CD4-positive, alpha-beta T cell treated with Interleukin-2 at 100 ng/mL for 4 hours (primary cell): ENCODE measurements at places on chromosomes 5 and 9.

GRCh38 chr5:50463047-50463446 is 22.0 kb upstream of the EMB start:
- DNase-seq = no peak

GRCh38 chr5:181189363-181189961 is 15.5 kb downstream of the TRIM7 start:
- DNase-seq = peak; percentile 67

DNA sequence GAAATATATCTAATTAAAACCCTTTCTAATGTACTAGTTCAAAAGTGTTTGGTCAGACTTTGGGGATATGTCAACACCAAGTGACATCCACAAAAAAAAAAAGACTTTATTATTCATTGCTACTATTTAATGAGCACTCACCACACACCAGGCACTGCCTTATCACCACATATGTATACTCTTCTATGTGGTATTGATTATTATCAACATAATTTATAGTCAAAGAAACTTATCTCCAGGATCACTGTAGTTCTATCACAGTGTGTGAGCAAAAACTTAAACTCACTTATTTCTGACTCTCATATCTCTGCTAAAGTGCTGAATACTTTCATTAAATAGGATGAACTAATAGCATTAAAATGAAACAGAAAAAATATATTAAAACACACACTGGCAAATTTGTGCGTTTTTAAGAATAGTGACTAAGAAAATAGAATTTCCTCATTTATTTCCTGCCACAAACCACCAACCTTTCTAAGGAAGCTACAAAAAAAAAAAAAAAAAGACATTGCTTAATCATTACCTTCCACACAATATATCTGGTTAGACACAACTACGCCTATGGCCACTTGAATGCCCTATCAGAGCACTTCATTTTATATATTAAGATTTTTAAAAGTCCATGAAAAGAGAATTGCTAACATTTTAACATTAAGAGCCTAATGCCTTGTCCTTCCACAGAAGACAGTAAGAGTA is 12.8 kb downstream of the SLCO4C1 start:
- no peak for DNase-seq

DNA sequence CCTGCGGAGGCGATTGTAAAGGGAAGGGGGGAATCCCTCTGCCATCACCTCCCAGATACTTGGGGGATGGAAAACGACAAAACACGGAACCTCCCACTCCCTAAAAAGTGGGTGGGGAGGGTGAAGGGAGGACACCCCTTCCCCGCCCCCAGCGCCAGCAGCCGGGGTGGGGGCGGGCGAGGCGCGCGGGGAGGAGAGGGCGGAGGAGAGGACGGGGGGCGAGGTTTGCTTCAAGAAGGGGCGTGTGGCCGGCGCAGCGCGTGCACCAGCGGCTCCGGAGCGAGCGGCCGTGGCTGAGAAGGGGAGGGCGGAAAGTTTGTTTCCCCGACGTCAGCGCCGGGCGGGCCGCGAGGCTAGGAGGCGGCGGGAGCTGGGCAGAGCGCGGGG is at the start of gene PRRX2:
PRRX2 (plus strand) TSS at position 259 of the 387 bp plus-strand sequence. CDS start 221 bp downstream, outside the sequence.
- DNase-seq = no peak

GRCh38 chr9:68703672-68704071 is 1.4 kb upstream of the PIP5K1B start:
- DNase-seq = no peak

DNA sequence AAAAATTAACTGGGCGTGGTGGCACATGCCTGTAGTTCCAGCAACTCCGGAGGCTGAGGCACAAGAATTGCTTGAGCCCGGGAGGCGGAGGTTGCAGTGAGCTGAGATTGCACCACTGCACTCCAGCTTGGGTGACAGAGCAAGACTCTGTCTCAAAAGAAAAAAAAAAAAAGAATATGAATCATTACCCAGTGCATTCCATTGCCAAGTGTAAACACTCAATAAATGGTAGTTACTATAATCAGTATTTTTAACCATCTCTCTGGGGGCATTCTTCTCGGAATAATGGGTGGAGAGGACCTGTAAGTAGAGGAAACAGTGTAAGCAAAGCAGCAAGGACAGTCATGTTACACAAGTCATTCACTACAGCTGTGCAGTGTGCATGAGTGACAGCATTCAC is 13.8 kb upstream of the RANBP17 start:
- no peak for DNase-seq
